ENCODE measurements at places on chromosomes 12 and 14. TPM values are rescaled to one million over a fixed set of nuclear protein-coding genes. Genes with fewer than 3 reads are reported as not detected.
A peak's percentile ranks its signal among the peaks of the same experiment; 100 is the strongest.

DNA sequence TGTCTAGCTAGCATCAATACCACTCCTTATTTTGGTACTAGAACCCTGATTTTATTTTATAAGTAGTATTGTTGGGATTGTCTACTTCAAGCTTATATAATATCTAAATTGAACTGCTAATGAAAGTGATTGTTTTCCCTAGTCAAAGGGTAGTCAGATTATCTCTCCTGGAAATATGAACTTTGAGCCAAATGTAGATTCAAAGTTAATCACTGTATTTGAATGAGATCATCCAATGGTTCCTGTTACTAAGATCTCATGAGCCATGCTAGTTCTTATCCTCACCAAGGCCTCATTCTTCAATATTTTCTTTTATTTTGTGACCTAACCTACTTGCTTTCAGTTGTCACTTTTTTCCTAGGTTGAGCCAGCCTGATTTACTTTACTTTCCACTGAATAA, 276.7 kb downstream of the RASSF9 start:
- DNase-seq: no peak

DNA sequence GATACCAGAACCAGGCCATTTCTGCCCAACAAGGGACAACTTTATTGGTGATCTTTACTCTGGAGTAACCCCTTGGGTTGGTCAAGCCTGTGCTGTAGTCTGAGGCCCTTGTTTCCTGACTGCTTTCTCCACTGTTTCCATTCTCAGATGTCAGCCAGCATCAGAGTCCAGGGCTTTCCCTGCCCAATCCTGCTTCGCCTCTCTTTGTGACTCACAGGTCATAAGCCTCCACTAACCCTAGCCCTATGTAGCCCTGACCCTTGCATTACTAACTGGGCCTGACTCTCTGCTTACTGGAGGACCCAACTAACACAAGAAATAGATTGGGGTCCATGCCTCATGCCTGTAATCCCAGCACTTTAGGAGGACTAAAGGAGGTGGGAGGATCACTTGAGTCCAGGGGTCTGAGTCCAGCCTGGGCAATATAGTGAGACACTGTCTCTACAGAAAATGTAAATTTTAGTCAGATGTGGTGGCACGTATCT, 8.6 kb upstream of the SNRNP35 start:
- no peak for DNase-seq

DNA sequence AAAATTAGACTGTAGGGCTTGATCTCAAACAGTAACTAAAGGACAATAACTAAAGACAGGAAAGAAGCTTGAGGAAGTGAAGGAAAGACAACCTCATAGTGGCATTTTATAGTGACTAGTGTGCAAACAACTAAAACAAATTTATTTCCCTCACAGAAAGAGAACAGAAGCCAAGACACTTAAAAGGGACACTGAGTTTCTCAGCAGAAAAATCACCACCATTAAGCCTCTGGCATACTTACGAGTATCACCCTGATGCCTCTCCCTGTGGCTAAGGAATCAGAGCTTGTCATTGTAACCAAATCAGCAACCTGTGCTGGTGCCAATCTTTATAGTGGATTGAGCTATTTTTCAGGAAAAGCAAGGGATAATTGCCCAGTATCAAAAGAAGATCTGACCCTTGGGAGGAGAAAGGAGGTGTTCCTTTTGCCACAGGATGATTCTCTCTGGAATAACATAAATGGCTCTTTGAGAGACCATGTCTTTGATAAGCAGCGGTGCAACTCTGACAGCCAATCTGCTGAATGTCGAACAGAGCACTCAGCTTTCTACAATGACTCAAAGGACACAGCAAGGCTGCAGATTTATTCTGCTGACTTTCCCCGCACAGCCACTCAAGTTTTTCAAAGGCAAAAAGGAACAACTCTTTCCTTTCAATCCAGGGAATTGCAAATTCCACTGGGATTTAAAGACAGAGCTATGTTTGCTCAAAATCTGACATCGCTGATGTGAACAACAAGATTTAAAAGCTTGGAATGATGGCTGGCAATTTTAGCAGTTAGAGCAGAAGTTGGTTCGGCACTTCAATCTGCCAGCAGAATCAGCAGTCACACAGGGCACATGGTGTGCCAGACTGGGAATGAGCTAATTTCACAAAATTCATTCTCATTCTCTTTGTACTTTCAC, 34.6 kb downstream of the ATF7 start:
- DNase-seq: no peak

DNA sequence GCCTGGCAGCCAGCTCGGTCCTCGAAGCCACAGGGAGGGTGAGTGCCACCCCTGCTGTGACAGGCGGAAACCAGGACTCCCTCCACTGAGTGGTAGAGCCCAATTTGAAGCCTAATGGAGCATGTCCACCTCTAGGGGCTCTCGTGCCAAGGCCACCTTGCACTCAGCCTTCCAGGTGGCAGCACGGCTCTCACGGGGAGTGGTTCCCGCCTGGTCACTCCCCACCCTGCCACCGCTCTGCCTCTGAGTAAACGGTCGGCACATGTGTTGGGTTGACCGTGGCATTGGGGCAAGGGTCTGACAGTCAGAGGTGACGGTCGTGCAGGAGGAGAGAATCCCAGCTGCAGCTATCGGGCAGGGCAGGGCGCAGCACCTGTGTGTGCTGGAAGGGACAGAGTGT, 34.8 kb downstream of the IL31 start:
- DNase-seq: no peak

DNA sequence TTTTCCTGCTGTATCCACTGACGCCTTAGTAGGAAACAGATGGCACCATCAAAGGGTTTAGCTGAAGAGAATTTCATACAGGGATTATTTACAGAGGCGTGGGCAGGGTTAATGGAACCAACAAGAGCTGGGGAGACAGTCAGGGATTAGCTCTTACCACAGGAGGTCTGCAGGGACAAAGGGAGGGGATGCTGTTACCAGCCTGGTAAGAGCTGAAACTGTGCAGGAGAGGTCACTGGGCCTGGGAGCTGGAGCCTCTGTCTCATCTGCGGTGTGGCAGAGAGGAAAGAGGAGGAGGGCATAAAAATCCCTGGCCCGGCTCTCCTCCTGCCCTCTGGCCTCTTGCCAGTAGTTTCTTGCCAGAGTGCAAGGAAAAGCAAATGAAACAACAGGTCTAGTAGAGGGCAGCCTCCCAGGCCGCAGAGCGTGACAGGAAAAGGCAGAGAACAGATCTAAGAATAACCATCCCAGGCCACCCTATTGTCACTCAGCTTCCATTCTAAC, 18.9 kb upstream of the POC1B start:
- peak; percentile 42 for DNase-seq

DNA sequence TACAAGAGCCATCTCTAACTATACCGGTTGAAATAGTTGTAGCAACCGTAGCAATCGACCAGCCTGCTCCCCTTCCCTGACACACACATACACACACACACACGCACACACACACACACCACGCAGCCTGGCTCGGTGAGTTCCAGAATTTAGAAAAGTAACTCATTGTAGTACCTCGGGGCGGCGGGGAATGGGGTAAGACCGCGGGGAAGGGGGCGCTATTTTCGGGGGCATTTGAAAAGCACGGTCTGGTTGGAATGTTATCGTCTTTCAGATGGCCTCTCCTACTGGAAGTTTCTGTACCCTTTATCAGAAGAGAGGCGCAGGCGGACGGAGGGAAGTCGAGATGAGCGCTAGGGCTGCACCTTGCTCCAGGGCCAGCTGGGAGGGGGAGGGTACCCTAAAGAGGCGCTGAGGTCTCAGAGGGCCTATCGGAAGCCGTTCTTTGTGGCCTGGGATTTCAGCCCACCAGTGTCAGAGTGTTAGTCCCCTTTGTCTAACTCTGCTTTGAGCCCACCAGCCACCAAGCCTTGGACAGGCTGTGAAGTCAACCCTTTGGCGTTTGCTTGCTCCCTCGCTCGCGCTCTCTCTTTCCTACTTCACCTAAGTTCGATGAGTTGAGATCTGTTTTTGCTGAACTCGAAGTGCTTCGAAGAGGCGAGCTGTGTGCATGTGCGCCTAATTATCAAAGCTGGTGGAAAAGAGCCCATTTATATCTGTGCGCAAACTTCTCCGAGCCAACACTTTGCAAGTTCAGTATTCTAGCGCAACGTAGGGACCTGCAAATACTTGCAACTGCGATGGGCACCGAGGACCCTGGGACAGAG, 837 bp downstream of the COL2A1 start:
- DNase-seq: no peak

DNA sequence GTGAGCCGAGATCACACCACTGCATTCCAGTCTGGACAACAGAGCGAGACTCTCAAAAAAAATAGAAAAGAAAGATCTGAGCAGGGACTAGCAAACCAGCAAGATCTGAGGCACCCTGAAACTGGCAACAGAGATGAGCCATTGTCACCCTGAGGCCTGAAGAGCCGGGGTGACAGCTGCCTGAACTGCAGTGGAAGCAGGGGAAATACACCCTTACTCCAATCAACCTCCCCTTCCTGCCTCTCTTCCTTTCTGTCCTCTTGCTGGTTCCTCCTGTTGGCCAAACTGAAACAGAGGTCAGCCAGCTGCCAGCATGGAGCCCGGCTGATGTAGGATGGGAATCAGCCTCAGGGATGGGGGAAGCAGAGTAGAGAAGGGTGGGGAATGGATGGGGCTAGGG, 192.0 kb downstream of the CHST11 start:
- no peak for DNase-seq

DNA sequence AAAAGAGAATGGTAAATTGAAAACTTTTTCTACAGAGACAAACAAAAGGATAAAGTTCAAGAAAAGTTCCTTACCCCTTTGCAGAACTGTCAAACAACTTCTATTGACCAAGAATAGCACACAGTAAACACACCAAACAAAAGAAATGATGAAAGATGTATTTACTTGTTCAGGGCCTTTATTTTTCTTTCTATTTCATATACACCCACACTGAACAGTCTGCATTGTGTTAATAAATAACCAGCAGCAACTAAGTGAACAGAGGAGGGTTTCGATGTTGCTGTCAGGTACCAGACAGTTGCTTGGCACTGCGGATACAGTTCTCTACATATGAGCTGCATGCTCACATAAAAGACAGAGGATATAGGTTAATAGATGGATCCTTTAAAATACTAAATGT, 122.1 kb downstream of the SOX5 start:
- no peak for DNase-seq

DNA sequence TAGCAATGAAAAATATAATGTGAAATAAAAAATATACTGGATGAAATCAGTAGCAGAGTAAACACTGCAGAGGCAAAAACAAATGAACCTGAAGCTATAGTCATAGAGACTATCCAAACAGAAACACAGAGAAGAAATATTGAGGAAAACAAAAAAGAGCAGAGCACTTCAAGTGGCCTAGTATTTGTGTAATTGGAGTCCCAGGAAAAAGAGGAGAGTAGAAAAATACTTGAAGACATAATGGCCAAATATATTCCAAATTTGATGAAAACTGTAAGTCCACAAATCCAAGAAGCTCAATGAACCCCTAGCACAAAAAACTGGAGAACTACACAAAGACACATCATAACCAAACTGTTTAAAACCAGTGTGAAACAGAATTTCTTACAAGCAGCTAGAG, 37.2 kb upstream of the CTDSP2 start:
- no peak for DNase-seq

DNA sequence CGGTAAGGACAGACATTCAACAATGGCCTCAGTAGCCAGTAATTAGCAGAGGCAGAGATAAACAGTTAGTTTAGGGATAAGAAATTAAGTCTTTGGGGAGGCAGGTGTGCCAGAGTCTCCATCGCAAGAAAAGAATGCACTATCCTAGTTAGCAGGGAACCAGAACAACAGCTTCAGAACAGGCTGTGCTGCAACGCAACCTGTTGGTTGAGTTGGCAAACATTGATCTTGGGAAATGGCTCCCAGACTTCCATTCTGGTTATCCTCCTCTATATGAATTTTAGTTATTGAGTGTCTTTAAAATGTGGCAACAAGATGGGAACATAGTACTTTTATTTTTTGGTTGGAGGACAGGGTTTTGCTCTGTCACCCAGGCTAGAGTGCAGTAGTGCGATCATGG, 12.3 kb upstream of the LEMD3 start:
- no peak for DNase-seq

GRCh38 chr12:131832321-131833231, 4.4 kb downstream of the MMP17 start:
- peak; percentile 83 for DNase-seq

DNA sequence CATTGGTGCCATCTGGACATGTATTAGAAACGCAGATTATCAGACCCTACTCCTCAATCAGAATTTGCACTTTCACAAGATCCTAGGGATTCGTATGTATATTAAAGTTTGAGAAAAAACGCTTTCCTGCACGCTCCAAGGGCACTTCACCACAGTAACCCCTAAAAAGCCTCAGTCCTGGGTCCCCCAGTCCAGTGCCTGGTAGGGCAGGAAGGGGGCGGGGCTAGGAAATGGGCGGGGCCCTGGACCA, 369 bp downstream of the DEPDC4 start:
- no peak for DNase-seq

- DNase-seq: no peak
Observed at GRCh38 chr12:126191031-126191891, 1126.0 kb downstream of the AACS start.

DNA sequence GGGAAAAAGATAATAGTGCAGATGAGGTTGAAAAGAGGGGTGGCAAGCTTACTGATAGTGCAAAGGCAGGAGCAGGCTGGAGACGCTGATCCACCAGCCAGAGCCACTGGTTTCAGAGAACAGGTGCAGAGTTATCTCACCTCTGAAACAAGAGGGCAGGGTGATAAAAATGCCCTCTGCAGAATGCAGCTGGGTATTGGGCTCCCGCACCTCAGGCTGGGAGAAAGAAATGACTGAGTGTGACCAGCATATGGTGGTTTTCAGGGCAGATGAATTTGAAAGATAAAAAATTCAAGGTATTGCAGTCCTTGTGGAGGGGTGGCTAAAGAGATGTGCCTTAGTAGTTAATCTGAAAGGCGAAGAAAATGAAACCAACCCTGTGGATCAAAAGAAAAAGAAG, 2.9 kb upstream of the TMEM30B start:
- DNase-seq: no peak

Gene FSCB
- not detected for total RNA-seq

GRCh38 chr14:89308232-89308959, 108.6 kb downstream of the FOXN3 start:
- DNase-seq: peak; percentile 11

- DNase-seq: no peak
Observed at GRCh38 chr12:39372929-39373328, 70.0 kb downstream of the KIF21A start.

Data from HFFc6 (cell line).